ENCODE measurements at places on chromosomes 1 and 21. TPM values are rescaled to one million over a fixed set of nuclear protein-coding genes. Genes with fewer than 3 reads are reported as not detected.

Gene HRNR
- not detected for total RNA-seq

Gene NFASC
- not detected for total RNA-seq

Gene TNFAIP8L2
- total RNA-seq: 9.2 TPM

Gene SYT14
- total RNA-seq: not detected

Gene FAM229A
- 13.5 TPM for total RNA-seq

Gene PIK3R3
- total RNA-seq: 27.0 TPM

Data from OCI-LY7 (cell line).